Mesothelial cell of epicardium (in vitro differentiated cells): ENCODE measurements at places on chromosomes 13 and 19.

- H3K36me3 ChIP-seq = no peaks in the 10 kb centered on the region
- H3K27me3 ChIP-seq = peaks cover 6% of the 10 kb centered on the region
- peak; percentile 53 for DNase-seq
- H3K4me1 ChIP-seq = peaks cover 25% of the 10 kb centered on the region
- no peak overlapping the region for H3K4me3 ChIP-seq
- H3K27ac ChIP-seq = no peak overlapping the region
Measured at GRCh38 chr19:45164577-45165335, 4.0 kb upstream of the NKPD1 start.

DNA sequence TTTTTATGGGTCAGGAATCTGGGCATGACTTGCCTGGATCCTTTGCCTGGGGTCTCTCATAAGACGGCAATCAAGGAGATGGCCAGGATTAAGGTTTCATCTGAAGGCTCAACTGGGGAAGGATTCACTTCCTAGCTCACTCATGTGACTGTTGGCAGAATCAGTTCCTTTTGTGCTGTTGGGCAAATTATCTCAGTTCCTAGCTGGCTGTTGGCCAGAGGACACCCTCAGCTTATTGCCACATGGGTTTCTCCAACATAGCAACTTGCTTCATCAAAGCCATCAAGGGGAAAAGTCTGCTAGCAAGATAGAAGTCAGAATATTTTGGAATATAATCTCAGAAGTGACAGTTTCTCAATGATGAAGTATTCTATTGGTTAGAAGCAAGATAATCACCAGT, 12.2 kb upstream of the EVI5L start:
- peaks cover 24% of the 10 kb centered on the region for H3K27me3 ChIP-seq
- no peak for DNase-seq
- no peak overlapping the region for H3K4me3 ChIP-seq
- no peaks in the 10 kb centered on the region for H3K4me1 ChIP-seq

GRCh38 chr19:47187335-47187655, 43.7 kb downstream of the BBC3 start:
- H3K36me3 ChIP-seq = peaks cover 5% of the 10 kb centered on the region
- H3K27me3 ChIP-seq = no peaks in the 10 kb centered on the region
- H3K27ac ChIP-seq = peak overlapping the region; percentile 94
- H3K4me1 ChIP-seq = peaks cover 54% of the 10 kb centered on the region
- no peak for DNase-seq

- no peaks in the 10 kb centered on the region for H3K4me1 ChIP-seq
- H3K4me3 ChIP-seq = no peak overlapping the region
- no peaks in the 10 kb centered on the region for H3K36me3 ChIP-seq
- H3K27me3 ChIP-seq = no peaks in the 10 kb centered on the region
- H3K27ac ChIP-seq = no peak overlapping the region
Measured at GRCh38 chr13:60679928-60680694, 283.1 kb downstream of the TDRD3 start.

DNA sequence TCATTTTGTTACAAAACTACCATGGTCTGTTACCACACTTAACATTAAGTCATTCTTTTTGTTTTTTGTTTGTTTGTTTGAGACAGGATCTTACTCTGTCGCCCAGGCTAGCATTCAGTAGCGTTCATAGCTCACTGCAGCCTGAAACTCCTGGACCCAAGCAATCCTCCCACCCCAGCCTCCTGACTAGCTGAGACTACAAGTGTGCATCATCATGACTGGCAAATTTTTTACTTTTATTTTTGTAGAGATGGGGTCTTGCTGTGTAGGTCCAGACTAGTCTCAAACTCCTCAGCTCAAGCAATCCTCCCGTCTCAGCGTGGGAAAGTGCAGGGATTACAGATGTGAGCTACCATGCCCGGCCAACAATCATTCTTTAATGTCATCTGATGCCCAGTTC, 3.3 kb downstream of the ALDH16A1 start:
- no peak for DNase-seq
- H3K36me3 ChIP-seq = peaks cover 2% of the 10 kb centered on the region
- H3K4me1 ChIP-seq = peaks cover 9% of the 10 kb centered on the region
- H3K27me3 ChIP-seq = no peaks in the 10 kb centered on the region

- peaks cover 16% of the 10 kb centered on the region for H3K36me3 ChIP-seq
- H3K27me3 ChIP-seq = no peaks in the 10 kb centered on the region
- H3K4me3 ChIP-seq = no peak overlapping the region
- peaks cover 42% of the 10 kb centered on the region for H3K4me1 ChIP-seq
Measured at GRCh38 chr19:47157431-47158321, 27.0 kb downstream of the SAE1 start.

- H3K36me3 ChIP-seq = peaks cover 66% of the 10 kb centered on the region
- no peaks in the 10 kb centered on the region for H3K27me3 ChIP-seq
- no peak for DNase-seq
- no peak overlapping the region for H3K27ac ChIP-seq
Measured at GRCh38 chr19:58088521-58089052, 9.4 kb downstream of the ZSCAN18 start.

GRCh38 chr19:7698583-7698982, 3.3 kb downstream of the FCER2 start:
- H3K4me1 ChIP-seq = no peaks in the 10 kb centered on the region
- H3K27me3 ChIP-seq = peaks cover 50% of the 10 kb centered on the region
- H3K36me3 ChIP-seq = no peaks in the 10 kb centered on the region
- H3K4me3 ChIP-seq = no peak overlapping the region
